Eye (tissue), 1 donor: ENCODE measurements at places on chromosomes 12 and 14.
A peak's percentile ranks its signal among the peaks of the same experiment; 100 is the strongest.

GRCh38 chr14:96088074-96088473, 48.9 kb downstream of the C14orf132 start:
- DNase-seq: no peak

DNA sequence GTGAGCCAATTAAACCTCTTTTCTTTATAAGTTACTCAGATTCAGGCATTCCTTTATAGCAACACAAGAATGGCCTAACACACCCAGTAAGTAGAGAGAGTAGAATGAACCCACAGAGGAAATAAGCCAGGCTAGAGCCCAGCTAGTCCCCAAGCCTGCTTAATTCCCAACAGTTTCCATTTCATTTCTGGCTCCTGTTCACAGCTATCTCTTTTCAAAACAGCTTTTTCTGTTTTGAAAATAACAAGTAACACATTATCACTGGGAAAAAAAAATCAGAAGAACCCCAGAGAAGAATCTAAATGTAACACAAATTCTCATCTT, 69.0 kb downstream of the HSPB8 start:
- DNase-seq: no peak

DNA sequence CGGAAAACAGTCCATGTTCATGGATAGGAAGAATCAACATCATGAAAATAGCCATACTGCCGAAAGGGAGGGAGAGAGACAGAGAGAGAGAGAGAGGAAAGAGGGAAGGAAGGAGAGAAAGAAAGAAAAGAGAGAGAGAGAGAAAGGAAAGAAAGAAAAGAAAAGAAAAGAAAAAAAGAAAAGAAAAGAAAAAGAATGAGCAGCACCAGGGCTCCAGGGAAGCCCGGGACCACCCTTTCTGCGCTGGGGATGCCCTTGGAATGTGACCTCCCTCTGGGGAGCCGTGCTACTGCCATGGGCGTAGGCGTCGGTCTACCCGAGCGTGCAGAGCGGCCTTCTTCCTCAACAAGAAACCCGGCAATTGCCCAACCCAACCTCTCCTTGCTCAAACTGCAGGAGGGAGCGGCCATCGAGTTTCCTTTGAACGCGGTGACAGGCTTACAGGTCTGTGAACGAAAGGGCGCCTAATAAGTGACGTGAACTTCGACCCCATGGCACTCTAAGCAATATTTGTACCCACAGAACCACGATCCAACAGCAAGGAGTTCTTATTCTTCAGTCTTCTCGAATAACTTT, 16.9 kb downstream of the OR6S1 start:
- DNase-seq: peak; percentile 57

DNA sequence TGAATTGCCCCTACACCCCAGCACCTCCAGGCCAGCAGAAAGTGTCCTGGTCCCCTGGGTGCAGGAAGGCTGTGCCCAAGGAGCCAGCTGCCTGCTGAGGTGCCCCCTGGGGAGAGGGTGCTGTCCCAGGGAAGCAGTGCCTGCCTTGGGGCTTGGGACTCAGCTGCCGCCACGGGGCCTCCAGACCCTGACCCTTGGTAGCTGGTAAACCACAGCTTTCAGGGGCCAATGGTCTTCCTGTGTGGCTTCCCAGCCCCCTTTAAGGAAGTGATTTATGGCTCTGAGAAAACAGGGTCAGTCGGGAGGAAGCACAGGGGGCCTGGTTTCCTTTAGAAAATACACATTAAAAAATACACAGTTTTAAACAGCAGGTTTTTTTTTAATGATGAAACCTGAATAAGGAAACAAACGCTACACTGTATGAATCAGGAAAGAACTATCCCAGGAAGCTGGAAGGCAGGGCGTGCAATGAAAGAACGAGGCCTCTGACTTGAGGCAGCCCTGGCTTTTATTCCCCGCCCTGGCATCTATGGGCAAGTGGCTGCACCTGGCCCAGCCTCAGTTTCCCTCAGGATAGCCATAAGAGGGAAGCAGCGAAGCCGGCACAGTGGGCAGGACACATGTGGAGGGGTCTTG, 40.6 kb upstream of the EML1 start:
- peak; percentile 17 for DNase-seq

DNA sequence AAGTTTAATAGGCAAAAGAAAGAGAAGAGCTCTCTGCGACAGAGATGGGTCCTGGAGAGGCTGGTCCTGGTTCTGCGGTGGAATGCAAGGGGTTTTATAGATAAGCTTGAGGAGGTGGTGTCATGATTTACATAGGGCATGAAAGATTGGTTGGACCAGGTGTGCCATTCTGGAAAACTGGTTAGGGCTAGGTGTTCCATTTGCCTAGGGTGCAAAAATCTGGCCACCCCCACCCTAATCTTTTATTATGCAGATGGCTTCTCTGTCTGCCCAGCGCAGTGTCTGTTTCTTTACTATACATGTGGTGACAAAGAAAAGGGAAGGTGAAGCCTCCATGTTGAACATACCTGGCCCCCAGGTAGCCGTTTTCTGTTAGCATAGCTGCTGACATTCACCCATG, 65.4 kb downstream of the ERC1 start:
- DNase-seq: no peak

- DNase-seq: peak; percentile 42
Observed at GRCh38 chr12:102462795-102463465, 17.4 kb downstream of the IGF1 start.
